ENCODE measurements at places on chromosomes 2 and 18.

DNA sequence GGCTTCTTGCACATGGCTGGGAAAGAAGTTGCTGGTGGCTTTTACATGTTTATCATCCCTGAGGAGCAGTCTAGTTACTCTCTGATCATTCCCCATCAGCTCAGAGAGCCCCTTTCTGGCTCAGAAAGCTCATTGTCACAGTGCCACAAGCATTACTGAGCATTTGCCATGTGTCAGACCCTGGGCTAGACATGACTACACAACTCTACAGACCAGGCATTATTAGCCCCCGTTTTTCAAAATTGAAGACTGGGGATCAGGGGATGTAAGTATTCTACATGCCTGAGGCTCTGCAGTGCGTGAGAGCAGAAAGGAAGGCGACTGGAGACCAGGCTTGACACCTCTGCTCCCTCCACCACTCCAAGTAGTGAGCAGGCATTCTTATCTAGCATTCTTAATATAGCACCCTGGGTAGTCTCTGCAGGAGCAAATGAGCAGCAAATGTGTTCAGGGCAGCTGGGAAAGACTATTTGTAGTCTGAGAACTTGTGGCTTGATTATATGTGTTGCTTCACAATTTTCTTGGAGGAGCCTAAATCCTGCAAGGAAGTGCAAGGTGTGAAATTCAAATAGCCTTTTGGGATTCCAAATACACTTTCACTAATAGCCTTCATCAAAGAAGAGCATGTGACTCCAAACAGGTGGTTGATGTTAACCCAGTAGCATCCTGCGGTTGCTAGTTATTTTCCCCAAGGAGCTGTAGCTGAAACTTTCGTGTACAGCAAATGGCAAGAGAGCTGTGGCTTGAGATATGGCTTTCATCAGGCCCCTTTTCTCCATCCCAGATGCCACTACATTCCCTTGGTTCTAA is 143.2 kb downstream of the DDX1 start:
- DNase-seq = no peak

DNA sequence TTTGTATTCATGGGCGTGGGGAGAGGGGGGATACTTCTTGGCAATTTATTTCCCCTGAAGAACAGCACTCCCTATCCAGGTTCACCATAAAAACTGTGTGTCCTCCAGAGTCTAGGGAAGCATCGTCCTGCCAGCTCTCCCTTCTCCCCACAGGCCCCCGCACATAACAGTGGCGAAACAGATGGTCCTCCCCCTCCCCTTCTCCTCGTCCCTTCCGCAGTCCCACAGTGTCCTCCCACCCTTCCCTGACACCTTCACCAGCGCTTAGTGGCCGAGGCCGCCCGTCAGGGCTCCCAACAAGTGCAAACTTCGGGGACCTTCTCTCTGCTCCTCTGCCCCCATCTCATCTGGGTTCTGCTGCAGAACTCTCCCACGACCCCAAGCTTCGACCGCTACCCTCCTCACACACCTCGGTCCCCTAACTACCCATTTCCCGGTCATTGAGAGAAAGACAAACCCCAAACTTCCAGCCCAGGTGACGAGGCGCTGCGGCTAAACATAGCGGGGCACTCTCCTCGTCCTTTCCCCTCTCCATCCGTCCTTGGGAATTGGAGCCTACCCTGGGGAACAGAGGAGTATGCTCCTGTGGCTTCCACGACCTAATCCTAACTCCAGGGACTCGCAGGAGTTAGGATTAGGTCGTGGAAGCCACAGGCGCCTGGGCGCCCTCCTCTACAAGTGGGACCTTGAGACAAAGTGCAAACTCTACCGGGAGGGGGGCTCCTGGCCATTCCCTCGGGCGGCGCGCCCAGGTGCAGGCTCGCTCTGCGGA is 971 bp downstream of the ZNF385B start:
- no peak for DNase-seq

- DNase-seq = no peak
Measured at GRCh38 chr18:59353079-59353680, 5.9 kb downstream of the LMAN1 start.

DNA sequence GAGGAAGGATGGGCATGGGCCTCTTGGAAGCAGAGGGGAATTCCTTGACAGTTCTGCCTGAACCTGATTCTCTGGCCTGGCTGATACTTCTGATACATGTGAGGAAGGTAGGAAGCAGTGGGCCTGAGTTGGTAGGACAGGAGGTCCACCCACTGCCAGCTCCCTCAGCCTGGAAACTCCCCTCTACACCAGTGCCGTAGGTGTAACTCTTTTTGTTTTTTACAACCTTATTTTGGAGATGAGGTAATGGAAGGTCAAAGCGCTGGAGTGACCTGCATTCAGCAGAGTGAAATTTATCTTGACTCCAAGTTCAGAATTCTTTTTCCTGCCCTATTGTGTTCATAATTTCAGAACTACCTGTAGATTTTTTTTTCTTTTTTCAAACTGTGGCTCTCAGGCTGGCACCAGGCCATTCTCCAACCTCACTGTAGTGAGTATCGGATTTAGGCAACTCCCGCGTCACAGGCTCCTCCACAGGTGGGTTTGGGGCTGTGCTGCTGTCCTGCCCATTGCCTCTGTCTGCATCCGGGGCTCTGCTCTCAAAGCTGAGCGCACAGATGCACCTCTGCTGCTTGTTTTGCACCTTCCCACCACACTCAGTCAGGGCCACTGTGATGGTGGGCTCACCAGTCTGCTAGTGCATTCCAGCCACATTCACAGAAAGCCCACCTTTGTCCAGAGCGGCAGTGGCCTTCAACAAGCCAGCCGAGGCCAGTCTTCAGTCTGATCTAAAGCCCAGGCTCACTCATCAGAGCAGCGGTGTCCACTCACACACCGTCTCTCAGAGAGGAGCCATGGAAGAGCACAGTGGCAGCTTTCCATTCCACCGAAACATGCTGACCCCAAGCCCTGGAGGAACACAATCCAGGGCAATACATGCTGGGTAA is 87.2 kb downstream of the UXS1 start:
- DNase-seq = no peak

DNA sequence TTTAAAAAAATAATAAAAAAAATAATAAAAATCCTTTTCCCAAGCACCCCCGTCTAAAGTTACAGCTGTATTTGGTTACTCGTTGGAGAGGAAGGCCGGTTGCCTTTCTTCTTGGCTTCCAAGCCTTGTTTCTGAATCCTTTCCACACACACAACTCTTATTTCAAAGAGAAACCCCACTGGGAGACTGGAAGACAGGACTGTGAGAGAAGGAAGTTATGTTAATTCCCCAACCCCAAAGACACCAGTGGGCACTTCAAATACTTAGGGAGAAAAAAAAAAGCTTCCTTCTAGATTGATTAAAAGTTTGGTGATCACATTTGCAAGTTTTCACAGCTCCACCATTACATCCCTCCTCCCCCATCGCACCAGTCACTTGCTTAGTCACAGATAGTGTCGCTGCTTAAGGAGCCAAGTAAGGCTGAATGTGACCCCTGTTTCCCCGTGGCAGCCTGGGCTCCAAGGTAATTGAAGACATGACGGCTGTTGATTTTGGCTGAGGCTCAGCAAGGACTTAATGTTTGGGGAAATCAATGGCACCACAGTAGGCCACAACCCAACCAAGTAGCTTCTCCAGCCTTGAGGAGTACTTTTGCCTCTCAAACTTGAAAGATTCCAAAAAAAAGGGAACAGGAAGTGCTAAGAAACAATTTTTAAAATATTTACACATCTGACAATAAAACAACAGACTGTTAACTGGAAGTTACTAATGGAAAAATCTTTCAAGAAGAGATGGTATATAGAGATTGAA is 40.8 kb upstream of the FRZB start:
- DNase-seq = no peak

GRCh38 chr18:4549164-4549872 is 94.2 kb upstream of the DLGAP1 start:
- no peak for DNase-seq

DNA sequence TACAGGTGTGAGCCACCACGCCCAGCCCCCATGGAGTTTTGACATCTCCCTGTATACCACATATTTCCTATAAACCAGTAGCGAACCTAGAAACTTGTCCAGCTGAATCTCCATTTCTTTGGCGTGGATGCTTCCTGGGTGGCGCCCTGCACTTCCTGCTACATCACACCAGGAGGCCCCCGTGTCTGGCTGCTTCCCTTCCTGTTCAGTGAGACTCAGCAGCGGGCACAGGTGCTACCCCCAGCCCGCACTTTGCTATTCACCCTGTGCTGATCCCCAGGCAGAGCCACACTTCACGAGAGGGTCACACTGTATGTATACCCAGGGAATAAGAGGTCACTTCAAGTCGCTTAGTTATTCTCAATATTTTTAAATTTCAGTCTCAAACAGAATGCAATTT is 35.0 kb downstream of the CYP27C1 start:
- no peak for DNase-seq

- no peak for DNase-seq
Measured at GRCh38 chr2:141534666-141535362, 596.0 kb downstream of the LRP1B start.

- no peak for DNase-seq
Measured at GRCh38 chr2:111957872-111958354, 59.5 kb downstream of the MERTK start.

DNA sequence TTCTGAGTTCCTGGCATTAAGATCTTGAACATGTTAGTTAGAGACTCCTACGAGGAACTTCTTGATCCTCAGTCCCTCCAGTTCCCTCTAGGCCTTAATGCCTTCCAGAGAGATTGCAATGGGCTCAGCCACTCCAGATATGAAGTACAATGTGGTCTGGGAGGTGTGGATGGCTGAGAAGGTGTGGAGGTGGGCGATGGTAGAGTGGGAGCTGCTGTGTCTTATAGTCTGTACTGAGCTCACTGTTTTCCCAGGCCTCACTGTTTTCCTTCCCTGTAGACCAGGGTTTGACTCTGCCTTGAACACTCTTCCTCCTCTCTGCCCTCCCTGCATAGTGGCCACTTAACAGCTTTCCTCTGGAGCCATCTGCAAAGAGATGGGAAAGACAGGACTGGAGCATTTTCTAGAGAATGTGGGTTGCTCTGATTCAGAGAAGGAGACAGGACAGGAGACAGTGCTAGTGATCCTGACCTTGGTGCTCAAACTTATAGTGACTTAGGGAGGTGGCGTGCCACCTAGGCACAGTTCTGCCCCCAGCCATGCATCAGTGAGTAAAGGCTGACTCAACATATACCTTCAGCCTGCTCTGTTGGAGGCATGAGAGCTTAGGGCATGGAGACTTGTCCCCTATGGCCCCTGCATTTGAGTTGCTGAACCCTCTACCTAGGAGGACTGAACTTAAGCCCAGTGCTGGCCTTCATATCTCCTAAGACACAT is 129.7 kb downstream of the TDRD15 start:
- no peak for DNase-seq

DNA sequence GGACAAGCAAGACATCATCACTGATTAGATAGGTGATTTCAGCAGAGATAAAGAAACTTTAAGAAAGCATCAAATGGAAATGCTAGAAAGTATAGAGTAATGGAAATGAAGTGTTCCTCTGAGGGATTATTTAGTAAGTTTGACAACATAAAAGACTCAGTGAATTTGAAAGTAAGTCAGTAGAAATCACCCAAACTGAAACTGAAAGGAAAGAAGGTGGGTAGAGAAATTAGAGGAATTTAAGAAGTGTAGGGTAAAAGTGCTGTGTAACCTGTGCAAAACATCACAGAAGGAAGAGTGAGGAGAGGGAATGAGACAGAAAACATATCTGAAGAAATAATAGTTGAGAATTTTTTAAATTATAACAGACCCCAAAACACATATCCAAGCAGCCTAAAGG is 343.1 kb downstream of the CBLN2 start:
- DNase-seq = no peak
